ENCODE measurements at places on chromosomes 16 and 17. TPM values are rescaled to one million over a fixed set of nuclear protein-coding genes. Genes with fewer than 3 reads are reported as not detected.

Gene ST6GALNAC1
- total RNA-seq, result 9.6 TPM

Gene MAPT
- total RNA-seq, result 7.2 TPM

DNA sequence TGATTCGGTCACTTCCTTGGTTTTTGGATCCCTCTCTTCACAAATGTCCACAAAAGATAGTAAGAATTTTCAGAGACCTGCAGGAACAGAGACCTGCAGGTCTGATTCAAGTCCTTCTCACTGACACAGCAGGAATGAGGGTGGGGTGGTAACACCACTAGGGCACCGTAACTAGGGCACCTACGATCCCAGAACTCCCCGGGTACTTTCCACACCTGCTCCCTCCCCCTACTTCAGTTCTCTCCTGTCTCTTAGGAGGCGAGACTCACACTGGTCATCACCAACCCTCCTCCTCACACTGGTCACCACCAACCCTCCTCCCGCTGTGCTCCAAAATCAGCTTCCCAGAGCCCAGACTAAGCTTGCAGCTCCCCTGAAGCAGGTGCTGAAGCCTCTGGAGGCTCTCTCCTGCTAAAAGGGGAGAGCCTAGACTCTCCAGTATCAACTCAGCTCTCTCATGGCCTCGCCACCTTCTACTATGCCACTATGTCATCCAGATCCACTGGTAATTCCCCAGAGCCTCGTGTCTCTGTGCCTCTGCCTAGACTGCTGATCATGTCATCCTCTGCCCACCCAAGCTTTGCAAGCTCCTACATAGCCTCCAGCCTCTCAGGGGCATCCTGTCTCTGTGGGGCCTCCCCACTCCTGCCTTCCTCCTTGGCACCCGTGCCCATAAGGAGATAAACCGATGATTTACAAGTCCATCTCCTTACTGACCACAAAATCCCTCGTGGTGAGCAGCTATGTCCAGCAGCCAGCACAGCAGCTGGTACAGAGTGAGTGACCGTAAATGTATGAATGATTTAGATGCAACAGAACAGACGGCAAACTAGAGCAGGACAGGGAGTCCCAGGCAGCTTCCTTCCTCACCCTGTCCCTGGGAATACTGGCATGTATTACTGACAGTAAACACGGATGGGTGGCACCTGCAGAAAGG is 63.4 kb upstream of the GSG1L start:
- no peak for ATAC-seq

GRCh38 chr17:49198211-49198610 is 12.2 kb downstream of the GNGT2 start:
- no peak for ATAC-seq
